ENCODE measurements at places on chromosomes 5 and 9.
A peak's percentile ranks its signal among the peaks of the same experiment; 100 is the strongest.

- peak; percentile 46 for DNase-seq
Measured at GRCh38 chr5:126031989-126032716, 391.1 kb upstream of the GRAMD2B start.

DNA sequence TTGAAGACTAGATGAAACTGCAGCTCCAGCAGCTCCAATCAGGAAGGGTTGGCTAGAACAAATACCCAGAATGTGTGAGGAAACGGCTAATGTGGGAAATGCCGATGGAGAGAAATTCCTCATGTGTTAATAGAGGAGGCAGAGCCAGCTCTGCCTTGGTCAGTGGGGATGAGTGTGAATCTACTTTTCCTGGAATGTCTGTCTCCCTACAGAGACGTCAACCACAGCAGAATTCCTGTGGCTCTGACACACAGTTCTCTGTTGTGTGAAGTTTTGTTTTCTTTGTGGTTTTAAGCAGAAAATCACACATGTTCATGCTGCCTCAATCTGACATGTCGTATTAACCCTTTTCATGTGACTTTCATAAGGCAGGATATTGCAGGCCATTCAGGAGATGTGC is 476.6 kb upstream of the WWC1 start:
- DNase-seq, result peak; percentile 99

DNA sequence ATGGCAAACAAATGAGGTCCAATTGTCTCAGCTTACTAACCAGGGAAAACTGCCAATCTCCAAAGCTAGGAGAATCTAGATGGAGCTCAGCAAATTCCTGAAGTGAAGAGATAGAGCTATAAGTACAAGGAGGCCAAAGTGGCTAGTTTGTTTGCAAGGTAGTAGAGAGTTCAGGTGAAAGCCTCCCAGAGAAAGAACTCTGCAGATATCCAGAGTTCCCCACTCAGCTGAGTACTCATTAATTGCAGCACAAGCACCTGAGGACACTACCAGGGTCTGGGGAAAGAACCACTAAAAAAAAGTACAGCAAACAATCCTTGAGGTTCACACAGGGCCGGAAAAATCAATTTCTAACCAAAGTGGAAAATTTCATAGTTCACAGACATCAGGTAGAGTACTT is 250.9 kb downstream of the TMEM232 start:
- no peak for DNase-seq

- DNase-seq, result no peak
Measured at GRCh38 chr5:78843436-78843835, 141.7 kb downstream of the ARSB start.

DNA sequence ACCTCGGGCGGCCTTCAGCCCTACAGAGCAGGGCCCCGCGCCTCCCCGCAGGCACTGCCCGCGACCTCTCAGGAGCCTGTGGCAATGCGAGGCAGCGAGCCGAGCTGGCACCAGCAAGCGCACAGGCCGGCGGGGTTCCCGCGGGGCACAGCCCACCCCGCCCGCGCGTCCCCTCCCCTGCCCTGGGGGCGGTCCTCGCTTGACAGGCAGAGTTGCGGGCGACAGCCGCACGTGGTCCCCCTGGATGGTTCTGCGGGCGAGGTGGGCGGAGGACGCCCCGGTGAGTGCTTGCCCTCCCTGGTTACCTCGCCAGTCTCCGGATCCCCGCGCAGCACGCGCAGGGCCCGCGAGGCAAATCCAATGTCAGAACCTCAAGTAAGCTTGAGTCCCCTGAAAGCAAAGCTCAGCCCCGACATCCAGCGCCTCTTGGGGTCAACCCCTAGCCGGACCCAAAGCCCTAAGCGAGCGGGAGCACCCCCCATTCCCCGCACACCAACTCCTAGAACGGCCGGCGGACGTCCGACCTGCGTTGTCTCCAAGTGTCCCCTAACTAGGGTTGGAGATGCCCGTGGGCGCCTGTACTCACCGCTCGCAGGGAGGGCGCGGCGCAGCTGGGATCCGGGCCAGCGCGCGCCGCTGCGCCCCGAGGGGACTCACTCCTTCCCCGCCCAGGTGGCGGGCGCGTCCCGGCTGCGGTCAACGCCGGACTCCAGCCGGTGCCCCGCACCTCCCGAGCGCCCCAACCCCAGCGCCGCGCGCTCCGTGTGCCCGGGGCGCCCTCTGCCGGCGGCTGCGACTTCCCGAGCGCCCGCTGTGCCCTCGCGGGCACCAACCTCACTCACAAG is at the start of gene DRD1:
Gene DRD1 (minus strand): TSS at position 123 of the 845 bp plus-strand sequence. CDS start 1,083 bp downstream, outside the sequence.
- peak; percentile 25 for DNase-seq

DNA sequence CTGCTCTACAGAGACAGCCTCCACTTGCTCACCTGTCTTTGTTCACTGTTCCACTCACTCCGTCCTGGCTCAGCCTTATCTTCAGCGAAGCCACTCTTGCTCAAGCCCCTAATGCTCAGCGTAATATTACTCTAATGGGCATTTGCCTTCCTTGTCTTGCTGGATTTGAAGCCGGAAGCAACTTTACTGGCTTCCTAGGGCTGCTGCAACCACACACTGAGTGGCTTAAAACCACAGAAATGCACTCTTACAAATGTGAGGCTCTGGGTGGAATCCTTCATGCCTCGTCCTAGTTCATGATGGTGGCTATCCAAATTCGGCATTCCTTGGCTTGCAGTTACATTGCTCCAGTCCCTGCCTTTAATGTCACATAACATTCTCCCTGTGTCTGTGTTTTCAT is 85.5 kb upstream of the MARCHF11 start:
- DNase-seq, result no peak

- DNase-seq, result no peak
Measured at GRCh38 chr5:169442403-169442874, 141.1 kb upstream of the SPDL1 start.

GRCh38 chr5:178232124-178232919 is at the start of gene PHYKPL:
Gene PHYKPL (minus strand): TSS chr5:178232802. CDS start chr5:178232550, 252 bp downstream.
- DNase-seq, result peak; percentile 50

DNA sequence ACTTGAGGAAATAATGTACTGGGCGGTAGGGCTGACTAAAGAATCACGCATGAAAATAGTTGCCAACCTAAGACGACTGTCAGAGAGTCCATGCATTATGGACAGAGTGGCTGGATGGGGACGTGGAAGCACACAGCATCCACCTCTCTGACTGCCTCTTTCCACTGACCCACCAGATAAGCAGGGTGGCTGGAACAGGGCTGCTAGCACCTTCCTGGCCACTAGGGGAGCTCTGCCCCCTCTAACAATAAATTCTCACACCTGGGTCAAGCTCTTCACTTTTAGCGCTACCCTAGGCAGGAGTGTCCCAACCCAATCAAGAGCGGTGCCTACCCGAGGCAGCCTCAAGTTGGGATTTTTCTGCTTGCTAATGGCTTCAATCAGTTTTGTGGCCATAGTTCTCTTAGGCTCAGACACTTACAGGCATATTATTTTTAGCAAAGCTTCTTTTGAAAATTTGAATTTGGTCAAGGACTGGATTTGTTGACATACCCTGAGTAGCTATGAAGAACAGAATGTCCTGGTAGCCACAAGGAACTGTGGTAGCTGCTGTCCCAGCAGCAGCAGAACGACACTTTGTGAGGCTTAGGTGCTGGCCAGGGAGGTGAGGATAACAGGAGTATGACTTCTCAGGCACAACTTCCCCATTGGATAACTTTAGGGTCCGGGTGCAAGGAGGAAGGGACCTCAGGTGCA is 6.9 kb upstream of the TPM2 start:
- peak; percentile 42 for DNase-seq

DNA sequence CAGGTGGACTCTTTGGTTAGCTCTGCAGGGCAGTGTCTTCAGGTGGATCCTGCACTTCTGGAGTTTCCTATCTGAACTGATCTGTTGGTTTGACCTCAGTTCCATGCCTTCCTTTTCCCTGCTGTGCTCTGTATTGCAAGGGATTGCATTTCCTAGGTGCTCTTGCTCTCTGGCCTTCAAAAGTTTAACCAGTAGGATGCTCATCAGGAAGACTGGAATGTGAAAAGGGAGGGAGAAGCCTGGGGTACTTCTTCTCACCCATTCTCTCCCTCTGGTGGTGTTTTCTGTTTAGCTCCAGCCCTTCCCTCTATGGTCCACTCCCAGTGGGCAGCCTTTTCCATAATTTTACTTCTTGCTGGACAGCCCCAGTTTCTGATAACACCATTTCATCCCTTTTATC is 78.5 kb downstream of the ZNF618 start:
- DNase-seq, result no peak

GRCh38 chr9:130983359-130983670 is 25.7 kb upstream of the LAMC3 start:
- DNase-seq, result no peak

- DNase-seq, result no peak
Measured at GRCh38 chr5:150655221-150655620, 5.8 kb upstream of the MYOZ3 start.

DNA sequence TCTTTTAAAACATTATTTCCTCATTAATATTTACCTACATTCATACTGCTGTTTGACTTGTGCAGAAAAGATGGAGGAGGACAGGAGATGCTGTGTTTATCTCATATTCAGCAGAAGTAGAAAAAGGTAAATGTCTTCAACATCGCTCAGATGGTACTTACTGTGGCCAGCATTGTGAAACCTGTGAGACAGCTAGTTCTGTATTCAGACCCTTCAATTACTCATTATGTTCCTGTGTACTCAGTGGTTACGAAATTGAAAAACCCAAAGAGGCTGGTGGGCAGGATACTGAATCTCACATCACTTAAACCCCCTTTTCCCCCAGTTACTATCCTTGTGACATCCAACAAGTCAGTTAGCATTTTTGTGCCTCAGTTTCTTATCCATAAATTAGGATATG is 216.0 kb downstream of the KDM4C start:
- DNase-seq, result peak; percentile 51

Data from mammary epithelial cell (primary cell).